ENCODE measurements at places on chromosomes 7 and 10.

DNA sequence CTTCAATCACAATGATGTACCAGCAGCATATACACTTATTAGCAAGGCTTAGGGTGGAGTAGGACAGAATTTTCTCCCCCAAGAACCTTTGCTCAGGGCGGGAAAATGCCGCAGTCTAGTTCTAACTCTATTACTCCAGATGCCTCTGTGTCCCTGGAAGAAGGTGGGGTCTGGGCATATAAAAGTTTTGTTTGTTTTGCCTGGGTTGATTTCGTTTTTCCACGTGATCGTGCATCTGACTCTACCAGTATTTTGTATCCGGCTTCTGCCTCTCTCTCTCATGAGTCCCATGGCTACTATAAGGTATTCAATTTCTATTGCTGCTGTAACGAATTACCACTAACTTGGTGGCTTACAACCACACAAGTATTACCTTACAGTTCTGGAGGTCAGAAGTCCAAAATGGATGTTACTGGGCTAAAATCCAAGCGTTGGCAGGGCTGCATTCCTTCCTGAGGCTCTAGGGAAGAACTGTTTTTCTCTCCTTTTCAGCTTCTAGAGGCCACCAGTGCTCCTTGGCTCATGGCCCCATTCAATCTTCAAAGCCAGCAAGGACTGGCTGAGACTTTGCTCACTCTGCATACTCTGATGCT, 181.2 kb upstream of the PRSS58 start:
- DNase-seq: no peak

- peak; percentile 32 for DNase-seq
These were observed 120.6 kb downstream of the PRPF18 start for GRCh38 chr10:13707156-13707881.

GRCh38 chr7:48182718-48183369, 11.6 kb downstream of the ABCA13 start:
- no peak for DNase-seq

DNA sequence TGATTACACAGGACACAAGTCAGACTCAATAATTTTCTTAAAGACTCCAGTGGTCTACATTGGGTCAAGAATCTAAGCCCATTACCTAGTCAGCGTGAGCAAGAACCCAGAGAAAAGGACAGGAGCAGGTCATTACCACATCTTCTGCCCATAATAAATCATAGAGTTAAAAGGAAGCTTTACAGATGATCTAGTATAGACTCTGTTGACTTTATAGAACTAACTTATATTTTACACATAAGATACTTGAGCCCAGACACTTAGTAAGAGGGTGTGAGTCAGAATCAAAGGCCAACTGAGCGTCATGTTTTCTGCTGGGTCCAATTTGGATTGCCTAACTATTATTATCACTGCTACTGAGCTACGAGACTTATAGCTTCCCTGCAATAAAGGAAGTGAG, 206.1 kb upstream of the NPSR1 start:
- no peak for DNase-seq

DNA sequence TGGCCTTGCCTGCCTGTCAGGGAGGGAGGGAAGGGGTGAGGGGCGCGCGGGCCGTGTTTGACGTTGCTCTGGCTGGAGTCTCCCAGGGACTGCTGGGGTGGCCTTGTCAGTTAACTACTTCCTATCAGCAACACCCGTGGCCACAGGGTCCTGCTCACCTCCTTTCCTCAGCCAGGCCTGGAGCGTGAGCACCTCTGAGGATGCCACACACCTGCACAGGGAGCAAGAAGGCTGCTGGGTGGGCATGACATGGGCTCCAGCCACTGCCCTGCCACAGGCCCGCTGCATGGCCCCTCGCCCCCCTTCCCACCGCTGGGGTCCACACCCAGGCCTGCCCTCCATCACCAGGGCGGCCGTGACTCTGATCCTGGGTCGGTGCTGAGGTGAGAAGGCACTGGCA, 212.4 kb downstream of the ELFN1 start:
- DNase-seq: no peak

GRCh38 chr7:151316896-151317295, 24.7 kb upstream of the NUB1 start:
- DNase-seq: peak; percentile 18
